ENCODE measurements at places on chromosomes 6 and 20. TPM values are rescaled to one million over a fixed set of nuclear protein-coding genes. Genes with fewer than 3 reads are reported as not detected.

GRCh38 chr6:118134206-118134605, 227.1 kb downstream of the SLC35F1 start:
- DNase-seq: no peak

GRCh38 chr6:159813781-159814180, 13.7 kb downstream of the PNLDC1 start:
- DNase-seq: no peak

DNA sequence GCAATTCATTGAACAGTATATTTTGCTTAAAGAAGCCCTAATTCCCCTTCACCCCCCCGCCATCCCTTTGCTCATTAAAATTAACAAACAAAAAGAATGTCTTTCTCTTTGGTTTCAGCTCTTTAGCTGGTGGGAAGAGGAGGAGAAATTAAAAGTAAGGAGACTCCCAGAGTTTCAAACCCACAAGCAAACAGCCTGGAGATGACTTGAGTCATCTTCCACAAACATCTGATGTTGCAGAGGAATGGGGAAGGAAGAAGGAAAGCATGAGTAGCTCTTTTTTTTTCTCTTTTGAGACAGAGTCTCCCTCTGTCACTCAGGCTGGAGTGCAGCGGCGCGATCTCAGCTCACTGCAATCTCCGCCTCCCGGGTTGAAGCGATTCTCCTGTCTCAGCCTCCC, 189.6 kb downstream of the ADAT2 start:
- no peak for DNase-seq

DNA sequence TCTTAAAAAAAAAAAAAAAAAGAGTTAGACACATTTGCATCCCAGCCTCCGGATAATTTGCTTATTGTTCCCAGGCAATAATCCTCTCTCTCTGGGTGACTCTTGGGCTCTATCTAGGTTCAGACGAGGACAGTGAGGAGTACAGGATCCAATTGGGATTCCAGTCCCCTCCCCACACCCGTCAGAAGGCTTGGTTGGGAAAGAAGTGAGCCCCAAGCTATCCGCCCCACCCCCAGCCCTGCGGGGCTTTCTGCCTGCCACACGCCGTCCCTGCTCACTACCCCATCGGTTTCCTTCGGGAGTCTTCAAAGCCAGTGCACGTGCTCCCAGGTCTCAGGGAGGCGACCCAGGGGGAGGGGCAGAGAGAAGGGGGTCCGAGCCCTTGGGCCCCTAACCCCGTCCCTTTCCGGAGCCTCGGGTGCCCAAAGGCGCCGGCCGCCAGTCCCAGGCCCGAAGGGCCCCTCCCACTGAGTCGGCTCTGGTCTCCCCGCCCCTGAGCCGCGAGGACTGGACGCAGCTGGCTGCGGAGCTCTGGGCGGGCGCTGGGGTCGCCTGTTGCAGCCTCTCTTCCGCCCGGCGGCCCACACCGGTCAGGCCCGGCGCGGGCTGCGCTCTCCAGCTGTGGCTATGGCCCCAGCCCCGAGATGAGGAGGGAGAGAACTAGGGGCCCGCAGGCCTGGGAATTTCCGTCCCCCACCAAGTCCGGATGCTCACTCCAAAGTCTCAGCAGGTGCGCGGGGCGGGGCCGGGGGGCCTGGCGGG, 2.5 kb downstream of the MYMX start:
- DNase-seq: peak; percentile 93

DNA sequence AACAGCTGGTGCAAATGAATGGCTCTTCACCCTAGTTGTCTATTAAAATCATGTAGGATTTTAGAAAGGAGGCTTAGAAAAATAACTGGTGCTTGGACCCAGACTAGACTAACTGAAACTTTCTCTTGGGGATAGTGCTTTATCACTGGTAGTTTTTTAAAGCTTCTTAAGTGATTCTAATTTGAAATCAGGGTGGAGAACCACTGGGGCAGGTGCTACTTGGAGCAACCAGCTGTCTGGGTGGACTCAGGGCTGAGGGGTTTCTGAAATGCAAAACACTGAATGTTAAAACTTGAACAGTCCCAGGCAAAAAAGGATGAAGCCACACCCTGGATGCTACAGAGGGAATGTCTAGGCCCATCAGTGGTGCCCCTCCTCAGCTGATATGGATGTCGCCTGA, 81.2 kb downstream of the PXDC1 start:
- no peak for DNase-seq

GRCh38 chr6:44645276-44645675, 257.8 kb downstream of the CDC5L start:
- DNase-seq: peak; percentile 14

DNA sequence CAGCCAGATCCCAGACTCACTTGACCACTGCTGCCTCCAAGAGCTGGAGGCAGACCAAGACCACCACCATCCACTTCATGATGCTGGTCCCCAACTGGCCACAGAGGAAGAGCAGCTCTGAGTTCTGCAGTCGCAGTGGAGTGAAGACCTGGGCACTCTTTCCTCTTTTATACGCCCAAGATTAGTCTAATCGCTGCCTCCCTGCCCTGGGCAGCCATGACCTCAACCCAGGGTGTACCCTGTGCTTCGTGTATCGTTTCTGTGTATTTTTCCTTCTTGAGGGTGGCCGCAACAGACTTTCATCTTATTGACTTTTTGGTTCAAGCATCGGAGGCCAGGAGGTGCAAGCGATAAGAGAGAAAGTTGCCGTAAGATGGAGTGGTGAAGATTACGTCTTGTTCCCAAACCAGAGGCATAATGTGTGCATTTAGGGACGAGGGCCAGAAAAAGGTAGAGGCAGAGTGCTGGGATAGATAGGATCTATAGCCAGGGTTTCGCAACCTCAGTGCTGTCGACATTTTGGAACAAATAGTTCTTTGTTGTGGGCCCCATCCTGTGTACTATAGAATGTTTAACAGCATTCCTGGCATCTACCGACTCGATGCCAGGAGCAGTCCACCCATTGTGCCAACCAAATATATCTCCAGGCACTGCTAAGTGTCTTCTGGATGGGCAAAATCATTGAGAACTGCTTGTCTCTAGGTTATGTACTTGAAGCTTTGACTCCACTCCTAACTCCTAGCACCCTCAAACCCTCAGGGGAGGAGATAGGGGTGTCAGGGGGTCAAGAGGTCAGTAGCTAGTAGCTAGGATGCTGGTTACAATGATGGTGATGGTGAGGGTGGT, at the start of gene PGC:
Gene PGC, minus strand, starts transcription at position 142 of the 846 bp plus-strand sequence. Its CDS starts 63 bp downstream, at position 79.
- no peak for DNase-seq

DNA sequence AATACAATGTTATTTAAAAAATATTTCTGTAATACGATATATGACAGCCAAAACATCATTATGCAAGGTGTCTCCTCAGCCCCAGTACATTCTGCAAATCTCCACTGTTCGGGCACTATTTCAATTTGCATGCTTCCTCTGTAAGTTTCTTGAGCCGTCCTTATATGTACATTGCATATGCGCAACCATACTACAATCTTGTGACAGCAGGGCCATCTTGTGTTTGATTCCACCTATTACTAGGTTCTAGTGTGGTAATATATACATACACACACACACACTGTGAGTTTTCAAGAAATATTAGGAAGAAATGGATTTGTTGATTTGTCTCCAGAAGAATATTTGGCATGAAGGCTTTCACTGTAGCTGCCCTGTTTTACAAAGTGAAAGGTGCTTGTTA, 9.8 kb downstream of the LYRM4 start:
- peak; percentile 9 for DNase-seq

DNA sequence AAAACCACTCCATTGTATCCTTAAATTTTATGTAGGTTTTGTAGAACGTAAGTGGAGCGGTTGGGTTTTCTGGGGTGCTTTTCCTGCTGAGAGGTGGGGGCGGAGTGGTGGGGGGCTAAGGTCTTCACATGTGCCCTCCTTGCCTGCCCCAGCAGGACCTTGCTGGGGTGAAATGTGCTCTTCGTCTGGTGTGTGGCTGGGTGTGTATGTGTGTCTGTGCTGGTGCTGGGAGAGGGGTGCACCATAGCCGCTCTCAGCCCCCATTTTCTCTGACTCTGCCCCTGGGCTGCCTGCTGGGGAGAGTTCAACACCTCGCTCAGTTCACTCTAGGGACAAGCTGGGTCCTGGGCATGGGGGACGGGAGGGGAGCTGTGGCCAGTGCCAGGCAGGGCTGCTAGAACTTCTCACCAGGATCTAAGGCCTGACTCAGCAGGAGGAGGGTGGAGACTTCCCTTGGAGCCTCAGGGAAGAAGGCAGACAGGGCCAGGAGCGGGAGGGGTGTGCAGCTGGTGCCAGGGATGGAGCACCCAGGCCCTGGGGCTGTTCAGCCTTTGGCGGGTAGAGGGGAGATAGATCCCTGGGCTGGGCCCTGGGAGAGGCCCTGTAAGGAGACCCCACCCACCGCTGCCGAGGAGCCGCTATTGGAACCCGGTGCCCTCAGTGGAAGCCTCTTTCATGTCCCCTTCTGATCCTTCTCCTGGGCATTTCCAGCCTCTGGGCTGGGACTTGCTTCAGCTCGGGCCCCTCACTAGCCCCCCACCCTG, 4.8 kb downstream of the SOX18 start:
- DNase-seq: peak; percentile 88

- no peak for DNase-seq
Measured at GRCh38 chr6:42038811-42039408, 11.4 kb upstream of the TAF8 start.

GRCh38 chr6:79750806-79751205, 119.7 kb downstream of the SH3BGRL2 start:
- no peak for DNase-seq

GRCh38 chr6:73566954-73567591, 46.2 kb upstream of the EEF1A1 start:
- DNase-seq: peak; percentile 62

DNA sequence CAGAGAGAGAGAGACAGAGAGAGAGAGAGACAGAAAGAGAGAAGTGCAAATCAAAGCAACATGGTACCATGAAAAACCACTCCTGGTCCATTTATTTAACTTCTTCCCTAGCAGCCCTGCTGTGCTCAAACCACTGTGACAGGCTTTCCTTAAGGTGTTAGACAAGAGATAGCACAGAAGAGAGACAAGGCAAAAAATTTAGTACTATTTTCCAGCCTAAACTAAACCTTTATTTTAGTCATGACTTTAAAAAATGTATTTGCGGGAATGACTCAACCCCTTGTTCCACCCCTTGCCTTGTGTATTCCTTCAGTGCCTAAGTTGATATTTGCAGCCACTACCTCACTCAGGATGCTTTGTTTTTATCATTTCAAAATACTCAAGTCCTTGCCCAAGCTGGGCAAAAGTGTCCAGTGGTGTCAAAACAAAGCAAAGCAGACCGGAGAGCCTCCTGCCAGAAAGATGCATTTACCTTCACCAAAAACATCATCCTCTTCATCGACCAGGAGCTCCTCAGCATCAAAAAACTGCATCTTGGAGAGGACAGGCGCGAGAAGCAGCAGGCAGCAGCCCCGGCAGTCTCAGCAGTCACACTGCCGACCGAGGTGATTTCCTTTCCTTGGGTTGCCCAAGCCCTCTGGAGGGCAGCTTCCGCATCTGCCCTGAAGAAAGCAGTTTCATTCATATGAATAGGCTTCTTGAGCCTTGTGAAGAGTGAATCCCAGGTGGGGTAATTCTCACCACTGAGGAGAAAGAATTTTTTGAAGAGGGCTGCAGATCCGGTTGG, at the start of gene RIPOR2:
Gene RIPOR2, minus strand, starts transcription at position 595 of the 787 bp plus-strand sequence. Its CDS starts 62 bp downstream, at position 533.
- no peak for DNase-seq

- DNase-seq: no peak
Measured at GRCh38 chr6:6701864-6702263, 113.3 kb downstream of the LY86 start.

DNA sequence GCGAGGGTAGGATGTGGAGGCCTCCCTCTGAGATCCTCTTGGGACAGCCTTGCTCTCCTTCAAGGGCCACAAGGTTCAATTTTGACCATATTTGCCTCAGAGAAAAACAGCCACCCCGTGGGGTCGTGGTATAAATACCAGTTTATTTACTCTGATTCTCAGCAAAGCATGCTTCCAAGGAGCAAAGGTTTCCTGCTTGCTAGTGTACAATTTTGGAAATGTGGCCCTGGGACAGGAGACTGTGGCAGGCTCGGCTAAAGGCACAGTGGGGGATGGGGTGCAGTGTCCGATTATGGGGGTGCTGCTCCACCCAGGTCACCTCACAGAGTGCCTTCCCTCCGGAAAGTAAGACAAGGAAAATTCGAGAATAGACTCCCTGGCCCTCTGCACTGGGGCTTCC, 31.1 kb downstream of the RBM38 start:
- DNase-seq: no peak

DNA sequence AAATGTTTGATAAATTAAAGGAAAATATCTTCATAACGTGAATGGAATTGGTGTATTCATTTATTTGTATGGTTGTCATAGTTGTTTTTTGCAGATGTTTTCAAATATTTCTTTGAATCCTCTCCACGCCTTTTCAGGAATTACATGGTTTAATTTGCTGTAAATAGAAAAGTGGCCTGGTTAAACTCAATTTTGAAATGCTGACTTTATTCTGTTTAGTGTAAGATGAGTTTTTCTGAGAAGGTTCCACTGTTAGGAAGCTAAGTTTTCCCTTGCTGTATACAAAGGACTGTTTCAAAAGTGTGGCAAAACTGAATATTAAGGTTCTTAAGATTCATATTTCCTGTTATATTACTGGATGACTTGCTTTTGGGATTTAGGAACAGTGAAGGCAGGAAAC, 503 bp upstream of the ZC2HC1B start:
- DNase-seq: no peak

GRCh38 chr6:144220031-144220790, 64.9 kb upstream of the UTRN start:
- no peak for DNase-seq

- DNase-seq: no peak
Measured at GRCh38 chr20:46875059-46875458, 19.6 kb upstream of the EYA2 start.

- DNase-seq: peak; percentile 75
Measured at GRCh38 chr6:16183187-16183664, 54.3 kb downstream of the MYLIP start.

GRCh38 chr6:151365233-151365632, 26.1 kb downstream of the ZBTB2 start:
- DNase-seq: no peak

- no peak for DNase-seq
Measured at GRCh38 chr6:33872761-33873160, 69.0 kb upstream of the MLN start.

DNA sequence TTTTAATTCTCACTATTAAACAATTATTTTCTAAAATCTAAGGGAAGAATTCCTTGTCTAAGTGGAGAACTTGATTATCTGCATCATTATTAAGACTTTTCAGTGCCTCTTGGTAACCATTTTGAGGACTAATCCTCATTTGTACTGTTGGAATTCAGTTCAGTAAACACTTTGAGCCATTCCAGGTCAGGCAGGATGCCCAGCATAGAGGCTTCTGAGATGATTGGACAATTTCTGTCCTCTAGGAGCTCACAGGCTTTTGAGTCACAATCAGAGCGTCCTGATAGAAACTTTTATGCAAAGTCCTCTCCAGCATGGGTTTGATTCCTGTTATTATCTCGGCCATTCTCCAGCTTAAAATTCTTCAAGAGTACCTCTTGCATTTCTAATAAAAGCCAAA, 1304.6 kb downstream of the EPHA7 start:
- no peak for DNase-seq

TRIM40 gene
- total RNA-seq: not detected

SAMD3 gene
- total RNA-seq: not detected

RWDD2A gene
- 4.4 TPM for total RNA-seq

BACH2 gene
- total RNA-seq: 1.3 TPM

CMTR1 gene
- 41.0 TPM for total RNA-seq

TFAP2D gene
- total RNA-seq: not detected

PDE7B gene
- total RNA-seq: 58.5 TPM

PDYN gene
- not detected for total RNA-seq

BMP5 gene
- not detected for total RNA-seq

TAAR2 gene
- total RNA-seq: not detected

KCNG1 gene
- 0.70 TPM for total RNA-seq

ADTRP gene
- total RNA-seq: 0.47 TPM

TRIM15 gene
- total RNA-seq: not detected

TULP1 gene
- total RNA-seq: not detected

CLVS2 gene
- total RNA-seq: not detected

SRSF12 gene
- under 0.01 TPM for total RNA-seq

OXT gene
- total RNA-seq: not detected
